Germinal center (tissue), 1 donor: ENCODE measurements at places on chromosomes 4 and X.

GRCh38 chrX:46994096-46994495 lies 81.9 kb downstream of the JADE3 start:
- DNase-seq = no peak

DNA sequence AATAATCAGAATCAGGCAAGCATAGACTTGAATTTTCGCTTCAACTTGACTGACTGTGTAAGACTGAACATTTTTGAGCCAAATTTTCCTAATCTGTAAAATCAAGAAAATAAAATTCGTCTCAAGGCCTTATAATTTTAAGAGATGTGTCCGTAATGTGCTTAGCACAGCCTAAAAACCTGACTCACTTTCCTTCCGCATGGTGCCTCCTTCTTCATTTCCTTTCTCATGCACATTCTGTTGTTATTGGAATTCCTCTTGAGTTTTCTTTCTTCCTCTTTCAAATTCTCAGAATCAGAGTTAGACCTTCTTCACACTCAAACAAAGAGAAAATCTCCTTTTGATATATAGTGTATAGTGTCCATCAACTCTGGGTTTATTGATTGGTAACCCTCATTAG lies 208.9 kb upstream of the SLIT2 start:
- no peak for DNase-seq

DNA sequence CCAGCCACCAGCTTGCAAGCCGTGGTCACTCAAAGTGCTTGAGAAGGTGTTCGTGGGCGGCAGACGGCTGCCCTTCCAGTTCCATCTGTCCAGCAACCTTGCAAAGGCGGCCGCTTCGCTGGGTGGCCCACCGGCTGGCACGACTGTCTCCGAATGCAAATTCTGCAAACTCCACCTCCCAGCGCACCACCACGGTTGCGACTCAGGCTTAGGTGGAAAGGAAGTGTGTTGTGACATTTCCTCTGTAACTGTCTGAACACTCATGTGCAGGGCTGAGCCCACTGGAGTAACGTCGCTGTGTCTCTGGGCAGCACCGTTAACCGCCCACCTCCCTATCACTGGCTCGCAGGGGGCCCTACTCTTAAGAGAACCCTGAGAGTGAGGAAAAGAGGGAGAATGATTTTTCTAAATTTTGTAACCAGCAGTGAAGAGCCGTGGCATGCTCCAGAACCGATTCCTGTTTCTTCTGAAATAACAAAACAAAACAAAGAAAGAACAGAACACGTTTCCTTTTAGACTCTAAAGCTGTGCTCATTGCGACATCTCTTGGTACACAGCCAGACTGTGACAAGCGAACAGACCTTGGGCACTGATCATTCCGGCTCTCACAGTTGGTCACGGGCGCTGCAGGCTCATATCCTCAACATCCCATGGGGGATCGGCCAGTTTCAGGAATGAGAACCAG lies at the start of gene P2RY8:
Gene P2RY8, minus strand, starts transcription at position 155 of the 685 bp plus-strand sequence. CDS start 70,627 bp downstream, outside the sequence.
- DNase-seq = peak; percentile 77

GRCh38 chrX:119775517-119776238 lies 15.8 kb downstream of the RPL39 start:
- peak; percentile 5 for DNase-seq

DNA sequence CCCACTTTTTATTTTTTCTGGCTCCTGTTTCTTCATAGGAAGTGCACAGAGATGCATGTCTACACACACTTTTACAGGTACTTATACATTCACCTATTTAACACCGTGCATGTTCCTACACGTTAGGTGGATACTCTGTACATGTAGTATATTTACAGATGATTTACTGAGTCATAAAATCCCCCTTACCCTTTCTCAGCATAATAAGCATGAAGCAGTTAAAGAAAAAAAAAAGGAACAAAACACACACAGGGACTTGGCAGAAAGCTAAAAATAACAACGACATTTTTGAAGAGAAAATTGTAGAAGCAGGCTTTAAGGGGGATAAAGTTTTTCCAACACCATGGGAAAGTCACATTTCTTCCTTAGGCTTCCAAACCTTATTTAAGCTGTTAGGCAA lies 96.4 kb upstream of the IQCM start:
- no peak for DNase-seq

DNA sequence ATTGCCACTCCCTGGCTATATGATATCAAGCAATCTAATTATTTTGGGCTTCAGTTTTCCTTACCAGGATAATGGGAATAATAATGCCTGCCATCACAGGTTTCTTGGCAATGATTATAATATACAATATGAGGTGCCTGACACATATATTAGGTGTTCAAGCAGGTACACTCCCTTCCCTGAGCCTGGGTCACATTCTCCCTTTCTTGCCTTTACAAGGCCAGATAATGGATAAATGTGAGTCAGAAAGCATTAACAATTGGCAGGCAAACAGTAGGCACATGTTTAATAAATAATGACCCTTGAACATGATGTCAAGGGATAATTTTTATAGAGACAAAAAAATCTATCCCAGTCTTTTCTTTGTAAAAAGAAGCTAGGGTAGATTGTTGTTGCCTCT lies 17.2 kb downstream of the NDP start:
- DNase-seq = no peak
